ENCODE measurements at places on chromosomes 2 and 18.

GRCh38 chr2:116687371-116687770 is 1127.1 kb upstream of the DDX18 start:
- no peak for DNase-seq

- no peak for DNase-seq
Measured at GRCh38 chr2:237390235-237390634, 23.7 kb downstream of the COL6A3 start.

GRCh38 chr2:227504700-227505099 is 32.7 kb downstream of the AGFG1 start:
- DNase-seq: no peak

DNA sequence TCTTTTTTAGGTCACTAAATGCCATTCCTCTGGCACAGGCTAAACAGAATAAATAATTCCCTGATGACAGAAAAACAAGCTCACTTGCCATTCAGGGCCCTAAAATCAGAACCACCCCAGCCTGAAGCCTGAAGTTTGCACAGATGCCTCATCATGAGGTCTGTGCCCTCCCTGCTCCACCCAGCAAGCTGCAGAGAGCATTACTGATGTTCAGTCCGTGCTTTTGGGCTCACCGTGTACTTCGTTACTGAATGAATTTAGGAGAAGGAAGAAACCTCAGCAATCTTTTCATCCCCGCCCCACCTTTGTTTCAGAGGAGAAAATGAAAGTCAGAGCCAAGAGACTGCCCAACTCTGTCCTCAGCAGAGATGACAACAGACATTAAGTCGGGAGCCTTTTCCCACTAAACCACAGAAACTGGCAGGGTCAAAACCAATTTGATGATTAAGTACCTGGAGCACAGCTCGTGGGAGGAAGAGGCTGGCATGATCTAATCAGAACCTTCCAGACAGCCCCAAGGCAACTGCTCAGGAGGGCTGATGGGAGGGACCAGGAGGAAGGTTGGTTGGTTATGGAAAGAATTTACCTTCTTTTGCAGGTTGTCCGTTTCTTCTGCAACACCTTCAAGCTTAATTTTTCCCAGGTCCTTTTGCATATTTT is 122.7 kb downstream of the LAMA1 start:
- no peak for DNase-seq

DNA sequence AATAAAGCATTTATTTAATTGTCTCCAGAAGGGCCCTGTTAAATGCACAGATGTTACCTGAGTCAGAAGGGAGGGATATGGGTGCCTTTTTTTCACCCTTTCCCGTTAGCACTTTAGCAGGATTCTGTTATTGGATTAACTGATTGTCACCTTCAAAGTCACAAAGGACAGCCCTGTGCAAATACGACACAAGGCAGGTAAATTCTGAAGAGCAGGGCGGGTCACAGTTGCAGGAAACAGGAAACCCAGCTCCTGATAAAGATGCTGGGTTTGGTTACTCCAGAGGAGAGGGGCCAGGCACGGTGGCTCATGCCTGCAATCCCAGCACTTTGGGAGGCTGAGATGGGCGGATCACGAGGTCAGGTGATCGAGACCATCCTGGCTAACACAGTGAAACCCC is 11.4 kb upstream of the PKDCC start:
- no peak for DNase-seq

All from natural killer cell treated with Interleukin-12 subunit alpha and Interleukin-12 subunit beta and Interleukin-15 and Interleukin-18, amount 100 ng/mL, for 72 hours (primary cell).